Stimulated activated CD8-positive, alpha-beta memory T cell treated with anti-CD3 and anti-CD28 coated beads, Interleukin-7, amount 100 ng/mL, for 1 hour (primary cell): ENCODE measurements at places on chromosomes 13 and 19.

GRCh38 chr19:33339016-33339984 lies 34.2 kb upstream of the CEBPG start:
- no peak for DNase-seq

DNA sequence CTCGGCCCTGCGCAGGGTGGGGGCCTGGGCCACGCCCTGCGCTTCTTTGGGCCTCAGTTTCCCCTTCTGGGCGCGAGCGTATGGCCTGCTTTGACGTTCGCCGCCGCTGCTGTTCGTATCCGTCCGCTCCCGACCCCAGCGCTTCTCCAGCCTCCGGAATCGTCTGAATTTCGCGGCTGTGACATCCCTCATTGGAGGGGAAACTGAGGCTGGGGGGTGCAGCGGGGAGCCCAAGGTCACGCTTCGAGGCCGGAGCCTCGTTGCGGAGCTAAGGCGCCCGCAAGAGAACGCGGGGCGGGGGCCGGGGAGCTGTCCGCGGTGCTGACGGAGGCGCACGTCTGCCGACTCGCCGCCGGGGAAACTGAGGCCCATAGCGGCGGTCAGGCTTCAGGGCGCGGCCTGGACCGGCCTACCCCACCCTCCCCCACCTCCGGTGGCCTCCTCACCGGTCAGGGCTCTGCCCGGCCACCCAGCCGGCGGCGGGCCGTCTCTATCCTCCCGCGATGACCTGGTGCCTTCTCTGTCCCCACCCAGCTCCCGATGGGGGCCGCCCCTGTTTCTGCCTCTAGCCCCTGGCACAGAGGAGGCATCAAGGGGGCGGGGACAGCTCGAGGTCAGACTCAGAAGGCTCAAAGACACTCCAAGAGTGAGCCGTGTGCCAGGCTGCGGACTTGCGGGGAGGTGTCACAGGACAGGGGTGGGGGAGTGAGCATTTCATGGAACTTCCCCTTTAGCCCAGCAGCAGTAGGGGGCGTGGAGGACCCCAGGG lies 3.0 kb upstream of the APC2 start:
- DNase-seq: no peak

DNA sequence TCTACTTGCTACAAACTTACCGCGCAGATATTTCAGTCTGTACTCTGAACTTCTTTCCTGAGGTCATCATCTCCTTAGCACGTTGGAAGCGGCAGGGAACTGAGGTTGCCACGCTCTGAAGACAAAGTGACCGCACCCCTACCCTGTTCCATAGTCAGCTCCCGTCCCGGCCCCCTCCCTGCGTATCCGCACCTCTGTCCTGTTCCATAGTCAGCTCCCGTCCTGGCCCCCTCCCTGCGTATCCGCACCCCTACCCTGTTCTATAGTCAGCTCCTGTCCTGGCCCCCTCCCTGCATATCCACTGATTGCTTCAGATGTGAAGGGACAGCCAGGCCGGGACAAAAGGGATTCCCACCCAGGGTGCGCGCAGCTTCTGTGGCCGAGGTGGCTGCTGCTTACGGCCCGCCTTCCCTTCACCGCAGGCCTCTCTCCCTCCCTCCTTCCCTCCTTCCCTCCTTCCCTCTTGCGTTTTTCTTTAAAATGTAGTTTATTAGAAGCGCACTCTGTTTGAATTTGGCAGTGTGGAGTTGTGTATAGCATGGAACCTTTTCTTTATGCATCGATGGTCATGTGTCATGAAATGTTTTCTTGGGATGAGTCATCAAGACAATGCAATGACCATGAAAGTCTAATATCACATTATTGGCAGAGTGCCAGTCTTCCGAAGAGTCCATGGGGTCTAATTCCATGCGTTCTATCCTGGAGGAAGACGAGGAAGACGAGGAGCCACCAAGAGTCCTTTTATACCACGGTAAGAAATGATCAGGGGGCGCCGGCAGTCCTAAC lies 21.9 kb upstream of the NDUFS7 start:
- DNase-seq: no peak

DNA sequence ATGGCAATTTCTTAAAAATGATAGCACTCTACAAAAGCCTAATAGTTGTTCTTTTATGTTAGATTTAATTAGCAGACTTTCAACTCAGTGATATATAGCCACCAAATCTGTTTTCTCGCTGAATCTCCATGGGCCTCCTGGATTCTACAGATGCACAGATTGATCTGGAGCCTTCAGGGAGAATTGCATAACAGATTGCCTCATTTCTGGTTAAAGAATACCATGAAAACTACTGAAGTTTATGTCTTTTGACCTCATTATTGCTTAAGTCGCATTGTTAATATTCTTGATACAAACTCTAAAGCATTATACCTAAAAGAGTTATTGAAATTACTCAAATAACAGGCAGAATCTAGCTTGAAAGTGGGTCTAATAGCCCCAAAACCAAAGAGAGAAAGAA lies 53.7 kb upstream of the PRR20A start:
- DNase-seq: no peak

DNA sequence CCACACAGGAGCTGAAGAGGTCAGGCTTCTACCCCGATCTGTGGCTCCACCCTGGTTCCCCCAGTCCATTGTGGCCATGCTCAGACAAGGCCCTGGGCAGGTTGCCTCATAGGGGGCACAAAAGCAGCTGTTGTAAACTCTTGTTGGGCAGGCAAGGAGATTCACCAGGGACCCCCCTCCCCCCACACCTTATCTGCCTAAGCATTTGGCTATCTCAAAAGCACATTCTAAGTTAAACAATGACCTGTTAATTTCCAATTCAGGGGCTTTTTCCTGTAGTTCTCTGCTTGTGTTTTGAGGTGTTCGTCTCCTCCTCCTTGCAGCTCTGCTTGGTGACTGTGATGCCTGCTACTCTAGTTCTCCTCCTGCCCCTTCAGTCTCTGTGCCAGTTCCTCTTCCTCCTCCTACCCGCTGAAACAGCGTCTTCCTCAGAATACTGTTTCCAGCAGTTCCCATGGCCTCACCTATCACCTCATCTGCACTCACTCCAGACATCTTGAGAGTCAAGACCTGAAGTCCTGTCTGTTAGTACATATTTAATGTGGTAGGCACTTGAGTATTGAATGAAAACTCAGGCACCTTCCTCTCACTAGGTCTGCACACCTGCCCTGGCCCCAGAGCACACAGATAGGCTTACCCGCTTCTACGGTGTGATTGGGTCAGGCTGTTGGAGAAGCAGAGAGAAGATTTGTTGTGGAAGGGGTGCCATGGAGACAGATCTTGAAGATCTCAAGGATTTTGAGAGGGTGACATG lies 31.7 kb downstream of the SPATA13 start:
- no peak for DNase-seq

DNA sequence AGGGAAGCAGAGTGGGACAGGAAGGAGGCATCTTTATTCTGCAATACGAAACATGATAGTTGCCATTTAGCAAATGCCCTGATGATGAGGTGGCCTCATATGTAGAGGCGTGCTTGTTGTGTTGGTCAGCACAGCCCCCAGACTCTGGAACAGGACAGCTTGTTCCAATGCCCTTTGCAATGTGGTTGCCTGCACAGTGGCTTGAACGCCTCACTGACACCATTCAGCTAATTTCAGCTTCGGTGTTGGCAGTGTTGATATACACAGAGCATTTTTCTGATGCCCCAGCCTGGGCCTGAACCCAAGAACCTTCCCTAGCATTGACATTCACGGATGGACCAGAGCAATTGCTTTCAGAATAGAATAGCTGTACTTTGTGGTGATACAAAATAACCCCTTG lies 133.3 kb downstream of the HS6ST3 start:
- no peak for DNase-seq

DNA sequence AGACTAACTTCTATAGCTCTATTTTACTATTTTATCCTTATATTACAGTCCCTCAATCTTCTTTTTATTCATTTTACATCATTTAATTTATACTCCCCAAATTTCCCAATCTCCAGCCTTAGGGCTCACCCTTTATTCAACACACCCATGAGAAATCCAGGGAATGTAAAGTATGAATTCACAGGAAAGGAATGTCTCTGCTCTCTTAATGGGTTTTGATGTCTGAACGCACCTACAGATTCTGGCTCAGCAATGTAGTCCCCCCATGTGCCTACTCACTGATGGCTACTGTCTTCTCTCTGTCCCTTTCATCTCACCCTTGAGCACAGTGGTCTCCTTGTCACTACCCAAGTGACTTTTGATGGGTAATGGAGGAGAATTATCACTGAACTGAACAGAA lies 32.8 kb downstream of the TNFSF13B start:
- no peak for DNase-seq

DNA sequence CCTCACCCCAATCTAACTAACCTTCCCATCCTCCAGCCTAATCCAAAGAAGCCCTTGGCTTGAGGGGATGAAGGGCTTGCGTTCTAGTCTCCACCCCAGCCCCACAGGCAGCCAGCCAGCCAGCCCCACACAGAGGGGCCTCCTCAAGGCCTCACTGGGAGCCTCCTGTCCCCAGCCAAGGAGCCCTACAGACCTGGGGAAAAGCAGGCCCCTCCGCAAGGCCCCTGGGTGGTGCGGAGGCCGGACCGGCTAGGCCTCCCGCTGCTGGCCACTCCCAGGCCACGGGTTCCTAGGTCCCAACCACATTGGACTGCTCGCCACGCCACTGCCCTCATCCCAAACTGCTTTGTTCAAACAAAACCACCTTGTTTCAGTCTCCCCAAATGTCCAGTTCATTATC lies 78.0 kb downstream of the ZIC5 start:
- no peak for DNase-seq

DNA sequence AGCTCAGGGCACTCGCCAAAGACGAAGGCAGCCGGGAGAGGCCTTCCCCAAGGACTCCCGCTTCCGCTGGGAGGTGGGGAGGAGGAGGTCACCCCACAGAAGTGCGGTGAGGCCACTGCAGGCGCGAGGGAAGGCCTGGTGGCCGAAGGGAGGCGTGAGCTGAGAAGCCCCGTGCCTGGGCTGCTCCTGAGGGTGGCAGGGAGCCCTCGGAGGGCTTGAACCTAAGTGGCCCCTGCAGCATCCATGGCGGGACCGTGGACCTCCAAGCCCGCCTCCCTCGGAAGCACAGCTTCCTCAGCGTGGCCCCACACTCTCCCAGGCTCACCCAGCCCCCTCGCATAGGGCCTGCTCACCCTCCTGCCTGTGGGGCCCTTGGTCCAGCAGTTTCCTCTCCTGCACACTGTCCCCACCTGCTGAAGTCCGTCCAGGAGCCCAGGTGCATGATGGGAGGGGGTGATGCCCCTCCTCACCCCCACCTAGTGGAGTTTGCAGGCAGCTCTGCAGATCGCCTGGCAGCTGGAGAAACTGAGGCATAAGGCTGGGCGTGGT lies 25.9 kb downstream of the EFNA2 start:
- DNase-seq: no peak
